ENCODE measurements at places on chromosomes 2 and 18.

DNA sequence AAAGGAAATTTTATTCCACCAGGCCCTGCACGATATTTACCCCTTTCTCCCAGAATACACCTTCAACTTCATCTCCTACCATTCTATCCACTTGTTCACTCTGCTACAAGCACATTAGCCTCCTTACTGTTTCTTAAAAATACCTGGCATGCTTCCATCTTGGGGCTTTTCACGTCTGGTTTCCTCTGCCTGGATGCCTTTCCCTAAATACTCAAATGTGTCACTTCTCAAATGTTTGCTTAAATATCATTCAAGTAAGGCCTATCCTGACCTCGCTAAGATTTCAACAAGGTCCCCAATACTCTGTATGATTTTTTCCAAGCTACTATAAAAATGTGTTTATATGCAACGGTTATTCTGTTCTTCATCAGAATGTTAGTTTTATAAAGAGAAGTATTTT lies 433.0 kb upstream of the CHAC2 start:
- no peak for DNase-seq

GRCh38 chr2:61157371-61158003 lies 4.5 kb upstream of the C2orf74 start:
- DNase-seq: peak; percentile 83

DNA sequence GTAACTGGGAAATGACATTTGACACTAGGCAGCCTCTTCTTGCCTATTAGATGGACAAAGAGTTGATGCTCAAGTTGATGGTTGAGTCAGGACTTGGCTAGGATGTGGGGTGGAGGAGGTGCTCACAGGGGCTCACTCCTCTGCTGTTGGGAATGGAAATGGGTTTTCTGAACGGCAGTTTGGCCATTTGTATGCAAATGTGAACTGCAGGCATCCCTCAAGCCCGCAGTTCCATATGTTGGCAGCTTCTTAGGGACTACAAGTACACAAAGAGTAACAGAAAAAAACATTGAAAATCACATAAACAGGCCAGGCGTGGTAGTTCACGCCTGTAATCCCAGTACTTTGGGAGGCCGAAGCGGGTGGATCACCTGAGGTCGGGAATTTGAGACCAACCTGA lies 80.8 kb downstream of the INPP5D start:
- no peak for DNase-seq

GRCh38 chr2:205704127-205704741 lies 21.9 kb downstream of the NRP2 start:
- no peak for DNase-seq

GRCh38 chr2:201794294-201794693 lies 12.0 kb upstream of the CDK15 start:
- DNase-seq: no peak

GRCh38 chr2:132901661-132902060 lies 231.7 kb upstream of the LYPD1 start:
- DNase-seq: no peak

- no peak for DNase-seq
Measured at GRCh38 chr18:47944972-47945852, 14.8 kb upstream of the SMAD2 start.

DNA sequence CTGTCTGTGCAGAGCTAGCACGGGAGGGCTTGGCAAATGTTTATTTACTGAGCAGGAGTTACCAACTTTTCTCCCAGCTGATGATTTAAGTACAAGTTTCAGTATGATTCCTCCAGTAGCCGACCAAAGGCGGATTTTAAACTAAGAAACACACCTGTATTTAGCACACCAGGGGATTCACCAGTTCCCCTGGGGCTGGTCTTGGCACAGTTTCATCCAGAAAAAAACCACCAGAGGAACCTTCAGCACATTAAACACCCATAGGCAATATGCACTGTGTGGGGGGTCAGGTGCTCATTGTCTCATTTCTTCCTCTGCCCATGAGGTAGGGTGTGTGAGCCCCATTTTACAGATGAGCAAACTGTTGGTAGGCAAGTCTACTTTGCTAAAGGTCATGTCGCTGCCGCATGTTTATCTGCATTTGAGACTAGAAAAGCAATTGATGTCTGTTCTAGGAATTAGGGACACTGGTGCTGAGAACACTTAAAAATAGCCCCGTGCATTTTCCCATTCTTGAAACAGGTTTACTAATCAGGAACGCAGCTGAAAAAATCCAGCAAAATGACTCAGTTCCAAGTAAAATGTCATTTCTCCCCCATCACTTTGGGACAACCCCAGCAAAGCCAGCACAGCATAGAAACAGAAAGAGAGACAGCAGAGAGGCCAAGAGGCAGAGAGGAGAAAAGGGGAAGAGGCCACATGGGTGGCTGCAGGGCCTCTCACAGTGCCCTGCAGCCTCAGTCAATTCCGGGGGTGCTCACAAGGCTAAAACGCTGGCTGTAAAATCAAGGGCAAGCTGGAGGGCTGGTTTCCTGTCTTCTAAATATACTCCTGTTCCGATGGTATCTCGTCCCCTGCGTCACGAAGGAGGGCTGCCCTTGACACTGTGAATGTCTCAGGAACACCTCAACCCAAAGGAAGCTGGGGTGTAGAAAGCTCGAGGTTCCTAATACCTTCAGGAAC lies 166.8 kb upstream of the ID2 start:
- DNase-seq: no peak

DNA sequence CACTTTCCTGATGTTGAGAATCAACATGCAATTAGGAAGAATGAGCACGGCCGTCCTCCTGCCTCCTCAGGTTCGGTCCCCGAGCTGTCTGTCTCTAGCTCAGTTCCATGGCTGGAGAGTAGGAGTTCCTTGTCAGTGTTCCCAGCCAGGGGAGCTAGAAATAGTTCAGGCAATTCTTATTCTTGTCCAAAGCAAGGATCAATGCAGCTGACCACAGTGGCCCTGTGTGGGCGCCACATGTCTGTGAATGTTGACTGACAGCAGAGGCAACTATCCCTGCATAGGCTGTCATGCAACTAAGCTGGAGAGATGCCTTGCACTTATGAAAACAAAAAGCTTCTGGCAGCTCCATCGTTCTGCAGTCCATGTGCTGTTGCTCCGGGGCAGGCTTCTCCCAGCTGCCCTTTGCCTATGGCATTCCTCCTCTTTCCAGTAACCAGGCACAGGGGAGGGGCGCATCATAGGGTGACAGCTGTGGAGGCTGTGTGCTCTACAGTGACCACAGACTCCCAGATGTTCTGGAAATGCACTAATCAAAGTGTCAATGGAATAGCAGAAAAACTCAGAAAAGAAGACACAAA lies 58.7 kb downstream of the PDCL3 start:
- no peak for DNase-seq

DNA sequence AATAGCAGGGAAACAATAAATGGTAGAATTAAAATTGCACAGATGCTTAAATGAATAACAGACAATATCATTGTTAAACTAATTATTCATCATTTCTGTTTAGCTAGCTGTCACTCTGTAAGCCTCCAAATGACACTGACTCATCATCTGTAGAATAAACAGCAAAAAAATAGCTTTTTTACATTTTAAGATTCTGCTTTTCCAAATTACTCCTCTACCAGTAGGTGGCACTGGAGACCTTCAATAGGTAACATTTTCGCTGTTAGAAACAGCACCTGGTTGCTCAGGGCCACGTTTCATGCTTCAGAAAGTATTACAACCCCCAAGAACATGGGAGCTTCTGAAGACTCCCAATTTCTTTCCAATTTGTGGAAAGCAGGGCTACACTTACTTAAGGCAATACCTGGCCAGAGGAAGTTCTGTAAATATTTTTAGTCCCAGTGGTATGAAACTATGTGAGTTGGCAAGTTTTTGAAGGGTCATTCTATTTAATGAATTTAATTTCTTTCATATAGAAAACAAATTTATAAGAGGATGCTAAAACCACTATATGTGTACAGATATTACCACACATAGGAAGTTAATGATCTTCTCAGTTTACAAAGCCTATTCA lies 45.4 kb downstream of the TTN start:
- DNase-seq: peak; percentile 28

- DNase-seq: no peak
Measured at GRCh38 chr2:8141780-8142179, 540.1 kb upstream of the ID2 start.

DNA sequence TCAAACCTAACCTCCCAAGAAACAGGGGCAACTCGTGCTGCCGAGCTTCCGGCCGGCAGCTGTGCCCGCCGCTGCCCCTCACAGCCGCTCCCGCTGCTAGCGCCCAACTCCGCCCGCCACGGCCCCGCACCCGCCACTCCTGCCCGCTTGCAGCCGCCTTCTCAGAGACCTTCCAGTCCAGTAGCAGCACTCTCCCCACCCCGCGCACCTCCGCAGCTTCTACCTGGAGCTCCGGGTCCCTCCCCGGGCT lies 722 bp upstream of the C2orf15 start:
- DNase-seq: no peak

GRCh38 chr18:8287196-8287885 lies 321.9 kb upstream of the RAB12 start:
- DNase-seq: no peak

- DNase-seq: peak; percentile 37
Measured at GRCh38 chr2:113136828-113137775, 9.7 kb downstream of the IL1RN start.

DNA sequence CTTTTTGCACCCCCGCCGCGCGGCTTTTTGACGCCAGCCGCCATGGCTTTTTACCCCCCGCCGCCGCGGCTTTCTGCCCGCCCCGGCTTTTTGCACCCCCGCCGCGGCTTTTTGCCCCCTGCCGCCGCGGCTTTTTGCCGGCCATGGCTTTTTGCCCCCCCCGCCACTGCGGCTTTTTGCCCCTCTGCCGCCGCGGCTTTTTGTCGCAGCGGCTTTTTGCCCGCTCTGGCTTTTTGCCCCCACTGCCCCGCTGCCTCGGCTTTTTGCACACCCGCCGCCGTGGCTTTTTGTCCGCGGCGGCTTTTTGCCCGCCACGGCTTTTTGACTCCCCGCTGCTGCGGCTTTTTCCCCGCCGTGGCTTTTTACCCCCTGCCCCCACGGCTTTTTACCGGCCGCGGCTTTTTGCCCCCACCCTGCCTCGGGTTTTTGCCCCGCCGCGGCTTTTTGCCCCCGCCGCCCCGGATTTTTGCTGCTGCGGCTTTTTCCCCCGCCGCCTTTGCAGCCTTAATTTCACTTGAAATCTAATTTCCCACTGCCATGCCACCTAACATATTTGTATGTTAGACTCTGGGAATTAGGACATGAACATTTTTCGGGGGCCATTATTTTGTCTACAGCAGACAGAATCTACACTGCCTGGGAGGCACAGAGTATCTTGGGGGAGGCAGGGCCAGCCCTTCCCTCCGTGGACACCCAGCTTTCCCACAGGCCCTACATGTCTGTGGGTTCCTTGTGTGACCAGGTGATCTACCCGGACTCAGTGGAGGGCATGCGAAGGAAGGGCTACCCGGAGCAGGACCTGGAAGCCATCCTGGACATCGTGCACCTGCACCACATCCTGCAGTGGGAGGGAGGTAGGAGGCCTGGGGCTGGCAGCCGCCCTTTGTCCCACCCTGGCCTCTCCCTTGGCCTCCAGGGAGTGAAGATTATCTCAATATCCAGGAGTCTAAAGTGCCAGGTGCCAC lies 3031.0 kb upstream of the TEKT4 start:
- no peak for DNase-seq

GRCh38 chr2:205717175-205717846 lies 35.0 kb downstream of the NRP2 start:
- DNase-seq: no peak

DNA sequence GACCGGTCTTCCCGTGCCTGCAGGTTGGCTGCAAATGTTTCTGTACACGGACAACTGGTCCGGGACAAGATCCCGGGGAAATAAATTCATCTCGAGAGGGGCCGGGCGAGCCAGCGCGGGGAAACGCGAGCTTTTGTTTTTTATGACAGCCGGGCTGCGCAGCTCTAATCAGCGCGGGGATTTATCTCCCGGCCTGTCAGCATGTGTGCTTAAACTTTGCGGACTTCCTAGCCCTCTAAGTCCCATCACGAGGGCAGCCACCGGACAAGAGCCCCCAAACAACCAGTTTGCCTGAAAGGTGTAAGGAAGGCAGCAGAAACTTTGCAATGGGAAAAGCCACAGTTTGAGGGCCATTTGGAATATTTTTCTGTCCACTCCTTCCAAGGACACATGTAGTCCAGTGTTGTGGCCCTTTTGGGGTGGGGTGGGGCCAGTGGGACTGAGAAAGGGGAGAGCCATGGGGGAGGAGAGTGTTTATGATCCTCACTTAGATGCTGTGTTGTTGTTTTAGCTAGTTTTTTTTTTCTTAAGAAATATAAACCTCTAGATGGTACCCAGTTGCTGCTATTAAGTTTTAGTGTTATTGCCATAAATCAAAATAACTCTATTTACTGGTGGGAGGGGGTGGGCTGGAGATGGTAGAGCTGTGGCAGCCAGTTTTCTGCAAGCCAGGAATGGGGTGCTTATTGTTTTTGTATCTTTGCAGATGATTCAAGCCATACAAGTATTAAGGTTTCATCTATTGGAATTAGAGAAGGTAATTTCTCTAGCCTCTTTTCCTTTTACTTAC lies 6.0 kb downstream of the MEIS1 start:
- DNase-seq: no peak

- DNase-seq: no peak
Measured at GRCh38 chr2:201432621-201433393, 18.5 kb downstream of the TRAK2 start.

GRCh38 chr2:134154246-134154645 lies 99.6 kb upstream of the MGAT5 start:
- no peak for DNase-seq

GRCh38 chr2:101828673-101829334 lies 131.3 kb downstream of the MAP4K4 start:
- DNase-seq: no peak

GRCh38 chr2:109295070-109295780 lies 166.2 kb downstream of the SH3RF3 start:
- DNase-seq: no peak

DNA sequence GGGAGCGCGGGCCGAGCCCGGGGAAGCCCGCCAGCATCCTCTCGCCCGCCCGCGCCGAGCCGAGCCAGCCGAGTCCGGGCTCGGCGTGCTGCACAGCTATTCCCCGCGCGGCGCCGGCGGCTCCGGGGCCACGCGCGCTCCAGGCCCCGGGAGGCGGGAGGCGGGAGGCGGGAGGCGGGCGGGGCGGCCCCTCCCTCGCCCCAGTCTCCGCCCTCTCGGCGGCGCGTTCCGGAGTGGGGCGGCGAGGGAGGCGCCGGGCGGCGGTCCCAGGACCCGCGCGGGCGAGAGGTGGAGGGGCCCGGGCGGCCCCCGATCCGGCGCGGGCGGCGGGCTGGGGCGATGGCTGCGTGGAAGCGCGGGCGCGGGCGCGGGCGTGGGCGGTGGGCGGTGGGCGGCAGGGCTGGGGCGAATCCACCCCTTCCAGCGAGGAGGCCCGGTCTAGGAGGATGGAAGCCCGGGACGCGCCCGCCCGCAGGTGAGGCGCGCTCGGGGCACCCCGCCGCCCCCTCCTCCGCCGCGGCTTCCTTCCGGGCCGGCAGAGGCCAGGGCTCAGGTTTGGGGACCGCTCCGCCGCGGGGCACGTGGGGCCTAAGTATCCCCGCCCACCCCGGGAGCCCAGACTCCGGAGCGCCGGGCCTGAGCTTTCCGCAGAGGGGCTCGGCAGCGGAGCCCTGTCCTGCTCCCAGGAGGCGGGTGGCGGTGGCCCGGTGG lies at the start of gene ADCY3:
ADCY3 (minus strand) TSS at position 140 of the 711 bp plus-strand sequence. CDS start 1,250 bp downstream, outside the sequence.
- DNase-seq: peak; percentile 60

GRCh38 chr2:232418466-232419244 lies 12.0 kb downstream of the ALPG start:
- peak; percentile 55 for DNase-seq

- no peak for DNase-seq
Measured at GRCh38 chr2:232300894-232301387, 77.6 kb upstream of the ALPP start.

Measured in WERI-Rb-1 (cell line).